ENCODE measurements at places on chromosomes 12 and 14.

GRCh38 chr14:20801726-20802125 lies 918 bp downstream of the RNASE1 start:
- no peak for DNase-seq

DNA sequence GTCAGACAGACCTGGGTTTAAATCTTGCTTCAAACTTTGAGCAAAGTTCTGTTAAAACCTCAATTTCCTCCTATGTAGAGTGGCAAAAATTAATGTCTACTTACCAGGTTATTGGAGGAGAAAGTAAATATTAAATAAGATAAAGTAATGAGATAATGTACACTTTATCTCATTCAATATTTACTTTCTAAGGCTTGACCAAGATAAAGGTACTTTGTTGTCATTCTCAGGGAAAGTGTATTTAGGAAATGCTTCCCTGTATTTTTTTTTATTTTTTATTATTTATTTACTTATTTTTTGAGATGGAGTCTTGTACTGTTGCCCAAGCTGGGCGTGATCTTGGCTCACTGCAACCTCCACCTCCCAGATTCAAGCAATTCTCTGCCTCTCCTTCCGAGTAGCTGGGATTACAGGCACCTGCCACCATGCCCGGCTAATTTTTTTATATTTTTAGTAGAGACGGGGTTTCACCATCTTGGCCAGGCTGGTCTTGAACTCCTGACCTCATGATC lies 4.7 kb downstream of the FAM161B start:
- no peak for DNase-seq

DNA sequence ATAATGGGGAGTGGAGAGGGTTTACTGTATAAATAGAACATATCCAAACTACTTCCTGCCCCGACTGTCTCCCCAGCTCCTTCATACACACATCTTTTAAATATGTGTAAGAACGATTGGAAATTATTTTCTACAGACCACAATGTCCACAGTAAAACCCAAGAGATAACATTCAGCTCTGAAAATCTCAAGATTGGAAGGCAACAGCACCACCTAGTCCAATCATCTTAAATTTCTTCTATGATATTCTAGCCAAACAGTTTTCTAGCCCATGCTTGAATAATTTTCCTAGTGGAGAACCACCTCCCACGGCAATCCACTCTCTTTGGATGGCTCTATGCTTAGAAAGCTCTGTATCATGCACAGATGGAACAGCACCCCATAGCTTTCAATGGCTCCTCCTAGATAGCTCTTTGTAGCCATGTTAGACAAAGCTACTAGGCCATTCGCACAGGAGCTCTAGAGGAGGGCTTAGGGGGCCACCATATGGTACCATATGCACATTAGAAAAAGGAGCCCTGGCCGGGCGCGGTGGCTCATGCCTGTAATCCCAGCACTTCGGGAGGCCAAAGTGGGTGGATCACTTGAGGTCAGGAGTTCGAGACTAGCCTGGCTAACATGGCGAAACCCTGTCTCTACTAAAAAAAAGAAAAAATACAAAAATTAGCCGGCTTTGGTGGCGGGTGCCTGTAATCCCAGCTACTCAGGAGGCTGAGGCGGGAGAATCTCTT lies 18.1 kb downstream of the VDR start:
- no peak for DNase-seq

GRCh38 chr14:26143057-26143456 lies 454.8 kb downstream of the NOVA1 start:
- DNase-seq = no peak

DNA sequence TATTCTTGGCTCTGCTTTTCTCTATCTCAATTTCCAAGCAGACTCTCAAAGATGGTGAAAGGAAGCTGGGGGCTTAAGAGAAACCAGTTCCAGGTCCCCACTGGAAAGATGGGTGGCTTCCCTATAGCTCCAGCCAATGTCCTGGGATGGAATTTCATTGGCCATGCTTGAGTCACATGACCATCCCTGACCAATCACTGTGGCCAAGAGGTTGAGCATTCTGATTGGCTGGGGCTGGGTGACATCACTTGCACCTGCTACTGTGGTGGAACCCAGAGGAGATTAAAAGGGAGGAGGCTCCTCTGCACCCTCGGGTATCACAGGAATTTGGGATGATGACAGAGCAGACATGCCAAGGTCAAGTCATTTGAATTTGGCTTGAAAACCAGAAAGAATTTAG lies 436.5 kb downstream of the TMEM132D start:
- no peak for DNase-seq

- no peak for DNase-seq
Measured at GRCh38 chr12:82517027-82517426, 158.7 kb downstream of the METTL25 start.

GRCh38 chr14:100587086-100587762 lies at the start of gene BEGAIN:
Gene BEGAIN (minus strand): TSS chr14:100587417. CDS start chr14:100587290, 127 bp downstream.
- no peak for DNase-seq

DNA sequence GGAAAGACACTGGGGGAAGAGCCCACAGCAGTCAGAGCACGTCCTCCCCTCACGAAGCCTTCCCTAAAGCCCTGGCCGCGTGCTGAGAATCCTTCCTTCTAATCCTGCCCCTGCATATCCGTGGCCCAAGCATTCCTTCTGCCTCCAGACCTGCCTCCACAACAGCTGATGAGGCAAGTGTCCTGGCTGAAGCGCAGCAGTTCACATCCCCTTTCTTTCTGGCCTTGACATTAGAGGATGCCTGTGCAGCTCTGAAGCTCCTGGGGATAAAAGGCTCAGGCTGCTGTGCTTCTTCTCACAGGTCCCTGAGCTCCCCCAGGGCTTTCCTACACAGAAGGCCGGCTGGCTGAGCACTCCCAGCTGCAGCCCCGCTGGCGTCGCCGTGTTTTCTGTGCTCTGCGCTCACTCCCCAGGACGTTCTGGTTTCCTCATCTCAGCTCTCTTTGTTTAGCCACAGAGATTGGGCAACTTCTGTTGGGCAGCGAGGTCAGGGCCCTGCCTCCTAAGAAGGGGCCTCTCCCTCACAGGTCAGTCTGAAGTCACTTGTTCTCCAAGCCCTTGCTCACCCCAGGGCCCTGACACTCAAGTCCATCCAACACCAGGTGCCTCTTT lies 45.8 kb downstream of the NINJ2 start:
- no peak for DNase-seq

GRCh38 chr12:113240395-113240794 lies 19.1 kb downstream of the TPCN1 start:
- no peak for DNase-seq

DNA sequence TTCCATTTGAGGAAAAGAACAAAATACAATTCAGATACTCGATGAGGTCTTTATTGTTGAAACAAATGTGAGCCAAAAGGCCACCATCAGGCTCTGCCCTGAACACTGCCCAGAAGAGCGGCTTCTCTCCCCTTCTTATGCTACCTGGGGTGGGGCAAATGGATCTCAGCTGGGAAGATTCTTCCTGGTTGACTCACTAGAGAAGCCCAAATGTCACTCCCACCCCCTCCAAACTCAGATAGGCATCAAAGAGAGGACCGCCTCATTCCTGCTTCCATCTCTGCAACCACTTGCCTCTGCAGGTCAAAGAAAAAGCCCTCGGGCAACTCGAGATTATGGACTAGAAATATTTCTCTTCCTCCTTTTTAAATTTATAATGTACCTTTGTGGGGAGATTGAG lies 55.8 kb downstream of the TBX3 start:
- no peak for DNase-seq

DNA sequence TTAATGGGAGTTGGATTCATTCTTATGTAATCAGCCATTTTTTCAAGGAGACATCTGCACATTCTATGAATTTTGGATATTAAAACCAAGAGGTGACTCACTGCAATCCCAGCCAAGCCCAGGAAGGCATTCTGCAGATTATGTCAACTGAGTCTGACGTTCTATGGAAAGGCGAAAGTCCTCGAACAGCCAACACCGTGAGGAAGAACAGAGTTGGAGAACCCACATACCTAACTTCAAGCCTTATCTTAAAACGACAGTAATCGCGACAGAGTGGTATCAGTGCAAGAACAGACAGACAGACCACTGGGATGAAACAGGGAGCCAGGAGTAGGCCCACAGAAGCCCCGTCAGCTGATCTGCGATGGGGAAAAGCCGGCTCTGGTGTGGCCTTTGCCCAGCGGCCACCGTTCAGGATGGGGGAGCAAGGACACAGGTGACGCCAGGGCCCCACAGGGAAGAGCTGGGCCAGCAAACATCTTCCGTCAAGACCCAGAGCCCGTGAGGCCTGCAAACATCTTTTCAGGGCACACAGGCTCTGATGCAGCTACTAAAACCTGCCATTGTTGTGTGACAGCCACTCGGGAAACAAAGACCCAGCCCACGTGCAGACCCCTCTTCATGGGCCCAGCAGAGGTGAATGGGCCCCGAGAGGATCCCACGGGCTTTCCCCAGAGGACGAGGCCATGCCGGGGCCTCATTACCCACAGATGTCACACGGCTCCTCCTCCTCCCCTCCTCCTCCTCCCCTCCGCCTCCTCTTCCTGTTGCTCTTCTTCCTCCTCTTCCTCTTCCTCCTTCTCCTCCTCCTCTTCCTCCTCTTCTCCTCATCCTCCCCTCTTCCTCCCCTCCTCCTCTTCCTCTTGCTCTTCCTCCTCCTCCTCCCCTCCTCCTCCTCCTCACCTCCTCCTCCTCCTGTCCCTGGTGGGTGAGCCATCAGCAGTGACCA lies 277.6 kb downstream of the ADGRD1 start:
- DNase-seq = no peak

GRCh38 chr12:38149395-38150073 lies 167.0 kb upstream of the ALG10B start:
- no peak for DNase-seq

DNA sequence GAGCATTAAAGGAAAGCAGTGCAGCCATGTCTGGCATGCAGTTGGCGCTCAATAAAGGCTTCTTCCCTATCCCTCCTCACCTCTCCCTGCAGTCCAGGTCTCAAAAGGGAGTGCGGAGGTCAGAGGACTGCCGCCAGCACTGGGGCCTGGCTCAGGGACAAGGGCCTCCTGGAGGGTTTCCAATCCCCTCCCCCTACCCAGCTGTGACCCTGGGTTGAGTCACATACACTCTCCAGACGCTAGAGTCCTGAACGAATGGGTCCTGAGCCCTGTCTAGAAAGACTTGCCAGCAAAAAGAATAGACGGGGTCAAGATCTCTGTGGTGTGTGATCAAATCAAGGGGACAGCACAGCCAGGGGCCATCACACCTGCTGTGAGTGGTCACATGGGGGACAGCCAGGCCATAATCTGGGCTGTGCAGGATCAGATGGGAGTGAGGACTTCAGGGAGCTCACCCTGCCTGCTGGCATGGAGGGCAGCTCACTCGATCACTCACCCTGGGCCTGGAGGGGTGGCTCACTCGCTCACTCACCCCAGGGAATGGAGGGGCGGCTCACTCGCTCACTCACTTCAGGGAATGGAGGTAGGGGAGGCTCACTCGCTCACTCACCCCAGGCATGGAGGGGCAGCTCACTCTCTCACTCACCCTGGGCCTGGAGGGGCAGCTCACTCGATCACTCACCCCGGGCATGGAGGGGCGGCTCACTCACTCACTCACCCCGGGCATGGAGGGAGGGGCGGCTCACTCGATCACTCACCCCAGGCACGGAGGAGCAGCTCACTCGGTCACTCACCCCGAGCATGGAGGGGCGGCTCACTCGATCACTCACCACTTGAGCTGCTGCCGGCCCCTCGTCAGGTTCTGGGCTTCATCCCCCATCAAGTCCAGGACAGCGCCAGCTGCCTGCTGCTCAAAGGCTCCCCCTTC lies 12.8 kb downstream of the CFAP73 start:
- DNase-seq = no peak

- DNase-seq = no peak
Measured at GRCh38 chr12:85531341-85531740, 251.3 kb downstream of the ALX1 start.

DNA sequence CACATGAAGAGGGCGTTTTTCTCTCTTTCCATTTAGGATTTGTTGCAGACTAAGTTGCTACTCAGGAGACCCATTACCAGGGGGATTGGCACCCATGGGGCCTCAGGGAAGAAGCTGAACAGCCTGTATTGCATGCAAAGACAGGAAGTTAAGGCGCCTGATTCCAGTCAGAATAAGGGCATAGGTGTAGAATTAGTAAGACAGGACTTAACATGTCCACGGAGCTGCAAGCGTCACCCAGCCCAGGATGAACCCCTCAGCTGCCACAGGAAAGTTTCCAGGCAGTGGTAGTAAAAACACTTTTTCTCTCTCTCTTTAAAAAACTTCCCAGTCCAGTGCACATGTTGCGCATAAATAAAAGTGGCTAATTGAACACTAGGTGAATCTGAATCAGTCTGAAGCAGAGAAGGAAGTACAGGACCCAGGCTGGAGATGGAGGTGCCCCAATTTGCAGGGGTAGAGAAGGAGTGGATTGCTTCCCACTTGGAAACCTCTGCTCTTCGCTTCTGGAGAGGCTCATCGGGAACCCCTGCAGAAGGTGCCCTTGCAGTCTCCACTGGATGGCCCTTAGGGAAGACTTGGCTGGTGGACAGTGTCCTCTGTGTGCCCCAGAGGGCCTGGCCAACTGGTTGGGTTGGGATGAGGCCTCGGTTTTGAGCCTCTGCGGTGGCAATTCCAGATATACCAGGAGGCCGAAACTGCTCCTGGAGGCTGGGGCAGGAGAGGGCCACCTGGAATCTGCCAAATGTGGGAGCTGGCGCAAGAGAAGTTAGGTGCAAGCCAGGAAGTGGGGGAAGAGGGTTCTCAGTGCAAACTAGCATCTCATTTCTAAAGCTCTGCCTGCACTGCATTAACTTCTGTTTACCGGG lies 10.7 kb upstream of the TBX3 start:
- no peak for DNase-seq

DNA sequence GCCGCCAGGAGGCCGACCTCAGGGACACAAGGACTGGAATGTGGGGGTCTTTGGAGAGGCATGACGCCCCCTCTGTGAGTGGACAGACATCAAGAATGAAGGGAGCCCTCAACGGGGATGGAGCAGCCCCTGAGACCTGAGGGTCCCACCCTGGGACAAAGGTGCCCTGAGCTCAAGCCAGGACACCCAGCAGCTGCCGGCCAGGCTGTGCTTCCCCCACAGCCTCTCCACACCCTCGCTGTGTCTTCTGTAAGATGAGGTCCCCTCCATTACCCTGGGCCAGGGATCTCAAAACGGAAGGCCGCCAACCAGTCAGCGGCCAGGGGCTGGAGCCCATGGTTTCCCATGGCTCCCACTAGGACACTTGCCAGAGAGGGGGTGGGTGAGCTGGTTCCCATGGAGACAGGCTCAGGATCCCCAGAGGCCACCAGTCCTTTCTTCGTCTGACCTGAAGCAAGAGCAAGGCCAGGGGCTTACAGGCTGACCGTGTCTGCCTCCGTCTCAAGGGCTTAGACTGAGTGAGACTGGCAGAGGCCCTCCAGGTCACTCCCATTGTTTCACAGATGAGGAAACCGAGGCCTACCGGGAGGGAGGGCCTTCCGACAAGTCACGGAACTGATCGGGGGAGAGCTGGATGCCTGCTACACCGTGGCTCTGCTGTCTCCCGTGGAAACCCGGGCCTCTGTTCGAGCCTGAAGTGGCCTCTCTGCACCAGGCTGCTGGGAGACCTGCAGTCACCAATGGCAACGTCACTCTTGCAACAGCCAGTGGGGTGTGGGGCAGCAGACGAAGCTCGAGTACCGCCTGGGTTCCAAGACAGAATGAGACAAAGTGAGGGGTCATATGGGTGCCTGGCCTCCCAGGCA lies 91.7 kb upstream of the DIO3 start:
- DNase-seq = no peak

- no peak for DNase-seq
Measured at GRCh38 chr14:75224561-75224960, 48.1 kb upstream of the TMED10 start.

Data from smooth muscle cell of the brain vasculature (primary cell).